ENCODE measurements at places on chromosomes 7 and 10. TPM values are rescaled to one million over a fixed set of nuclear protein-coding genes. Genes with fewer than 3 reads are reported as not detected.

GRCh38 chr7:132895231-132895630 is 186.7 kb downstream of the CHCHD3 start:
- no peak for DNase-seq

GRCh38 chr7:128383776-128384175 is 22.3 kb upstream of the PRRT4 start:
- DNase-seq: no peak

GRCh38 chr10:61894133-61894532 is 7.4 kb upstream of the ARID5B start:
- DNase-seq: no peak

GRCh38 chr10:110420401-110421193 is 77.1 kb upstream of the DUSP5 start:
- DNase-seq: no peak

The IFIT1B gene
- 4.9 TPM for total RNA-seq

All from skin of body (tissue), 3 donors.